ENCODE measurements at places on chromosomes 12 and 14. TPM values are rescaled to one million over a fixed set of nuclear protein-coding genes. Genes with fewer than 3 reads are reported as not detected.

DNA sequence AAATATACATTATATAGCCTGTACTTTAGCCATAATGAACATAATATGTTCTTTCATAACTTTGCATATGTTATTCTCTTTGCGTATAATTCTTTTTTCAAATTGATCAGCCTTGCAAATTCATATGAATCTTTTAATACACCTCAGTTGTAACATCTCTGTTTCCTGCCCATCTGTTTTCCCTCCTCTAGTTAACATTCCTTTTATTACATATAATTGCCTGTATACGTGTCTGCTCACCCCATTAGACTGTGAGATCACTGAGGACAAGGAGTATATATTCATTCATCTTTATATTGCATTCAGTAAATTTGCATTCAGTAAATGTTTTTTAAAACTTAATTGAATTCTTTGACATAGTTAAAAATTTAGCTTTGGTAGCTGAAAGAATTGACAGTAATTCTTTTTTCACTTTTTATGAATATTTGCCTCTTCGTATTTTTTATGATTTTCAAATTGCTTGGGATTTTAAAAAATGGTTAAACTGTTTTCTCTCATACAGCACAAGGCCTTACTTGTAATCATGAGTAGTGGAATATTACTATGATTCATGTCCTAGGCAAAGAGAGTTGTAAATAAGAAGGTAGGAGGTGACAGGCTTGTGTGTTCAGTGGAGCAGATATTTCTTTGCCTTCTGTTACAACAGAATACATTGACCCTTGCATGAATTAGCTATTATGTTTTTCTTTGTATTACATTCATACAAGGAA lies 32.8 kb upstream of the KLHL42 start:
- no peak for DNase-seq

GRCh38 chr12:100632445-100632892 lies 59.0 kb downstream of the GAS2L3 start:
- no peak for DNase-seq

DNA sequence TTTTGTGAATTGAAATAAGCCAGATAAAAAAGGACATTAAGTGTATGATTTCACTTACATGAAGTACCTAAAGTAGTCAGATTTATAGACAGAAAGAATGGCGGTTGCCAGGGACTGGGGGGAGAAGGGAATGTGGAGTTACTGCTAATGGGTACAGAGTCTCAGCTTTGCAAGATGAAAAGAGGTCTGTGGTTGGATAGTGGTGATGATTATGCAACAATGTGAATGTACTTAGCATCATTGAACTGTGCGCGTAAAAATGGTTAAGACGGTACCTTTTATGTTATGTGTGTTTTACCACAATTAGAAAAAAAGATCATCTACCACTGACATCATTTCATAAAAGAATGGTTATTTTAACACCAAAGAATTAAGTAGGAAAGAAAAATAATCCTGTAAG lies 35.9 kb downstream of the RNFT2 start:
- DNase-seq, result no peak

GRCh38 chr12:59904874-59905521 lies 309.2 kb downstream of the SLC16A7 start:
- DNase-seq, result no peak

GUCY2C gene
- total RNA-seq, result 2.5 TPM

ESRRB gene
- total RNA-seq, result 0.48 TPM

OVCH1 gene
- 0.07 TPM for total RNA-seq

GRCh38 chr14:103315351-103315911 lies 18.6 kb upstream of the EIF5 start:
- DNase-seq, result no peak

- DNase-seq, result peak; percentile 99
These were observed 986.3 kb upstream of the TMEM132C start for GRCh38 chr12:127280393-127281275.

Measured in H1 (cell line).